DMS153 (cell line): ENCODE measurements at places on chromosomes 13 and 19.

DNA sequence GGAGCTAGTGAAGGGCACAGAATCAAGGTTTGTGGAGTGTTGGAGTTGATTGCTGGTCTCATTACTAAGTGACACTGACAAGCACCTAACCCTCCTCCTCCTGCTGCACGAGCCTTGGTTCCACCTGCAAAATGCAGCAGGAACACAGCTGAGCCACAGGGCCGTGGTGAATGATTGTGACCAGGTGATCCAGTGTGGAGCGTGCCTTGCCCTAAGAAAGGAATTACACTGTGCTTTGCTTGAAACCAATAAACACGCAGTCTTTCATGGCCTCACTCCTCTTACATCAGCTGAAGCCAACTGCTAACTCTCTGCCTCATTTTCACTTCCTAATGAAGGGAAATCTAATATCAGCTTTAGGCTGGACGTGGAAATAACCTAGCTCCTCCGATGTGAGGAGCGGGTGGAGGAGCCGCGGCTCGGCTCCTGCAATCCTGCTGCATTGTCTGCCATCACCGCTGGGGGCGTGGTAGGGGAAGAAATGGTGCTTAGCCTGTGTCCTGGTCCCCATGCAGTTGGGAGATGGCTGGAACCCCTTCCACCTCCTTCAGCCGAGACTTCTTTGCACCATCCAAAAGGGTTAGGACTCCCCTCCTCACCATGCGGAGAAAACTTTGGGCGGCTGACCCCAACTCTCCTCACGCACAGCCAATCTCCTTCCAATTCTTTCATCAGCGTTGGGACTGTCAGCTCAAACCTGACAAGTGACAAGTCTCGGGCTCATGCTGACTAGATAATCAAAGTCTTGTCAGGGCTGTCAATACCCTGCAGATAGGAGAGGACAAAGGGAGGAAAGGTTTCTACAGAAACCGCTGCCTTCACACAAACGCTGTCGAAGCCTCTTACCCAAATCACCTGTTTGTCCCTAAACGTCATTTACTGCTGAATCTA, 427.9 kb downstream of the ZNF536 start:
- no peak for DNase-seq

GRCh38 chr13:45604892-45605291, 10.6 kb downstream of the ERICH6B start:
- DNase-seq: no peak

GRCh38 chr13:62502588-62502987, 1086.9 kb upstream of the PCDH20 start:
- no peak for DNase-seq

- no peak for DNase-seq
Observed at GRCh38 chr13:98909016-98909415, 68.8 kb downstream of the DOCK9 start.

GRCh38 chr19:15680478-15681322, 7.8 kb downstream of the CYP4F12 start:
- no peak for DNase-seq

GRCh38 chr13:23705583-23705982, 135.4 kb downstream of the TNFRSF19 start:
- DNase-seq: no peak

GRCh38 chr13:50198508-50198907, 183.3 kb downstream of the KCNRG start:
- no peak for DNase-seq

- DNase-seq: no peak
Observed at GRCh38 chr19:41997121-41997850, 3.3 kb upstream of the ATP1A3 start.

DNA sequence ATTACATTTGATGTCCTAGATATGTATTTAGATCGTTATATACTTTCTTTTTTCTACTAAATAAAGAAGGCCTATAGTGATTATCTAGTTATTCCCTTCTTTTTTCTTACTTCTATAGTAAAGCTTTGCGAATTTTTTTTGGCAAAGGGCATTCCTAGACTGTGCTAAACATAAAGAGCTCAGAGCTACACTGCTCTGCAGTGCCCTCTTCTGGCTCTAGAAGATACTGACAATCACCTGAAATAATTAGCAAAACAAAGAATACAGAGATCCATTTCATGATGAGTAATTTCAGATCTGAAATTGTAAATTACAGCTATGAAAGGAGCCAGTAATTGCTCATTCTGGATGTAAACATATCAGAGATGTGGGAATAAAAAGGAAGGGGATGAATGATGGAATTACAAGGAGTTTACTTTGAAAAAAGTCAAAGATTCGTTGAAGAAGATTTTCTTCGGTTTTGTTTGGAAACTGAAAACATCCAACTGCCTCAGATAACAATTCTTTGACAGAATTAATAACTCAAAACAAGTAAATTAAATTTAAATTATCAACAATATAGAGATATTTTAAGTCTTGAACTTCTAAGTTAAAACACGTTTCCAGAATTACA, 288.5 kb downstream of the NALCN start:
- no peak for DNase-seq

GRCh38 chr13:104006625-104007075, 940.4 kb upstream of the SLC10A2 start:
- no peak for DNase-seq

DNA sequence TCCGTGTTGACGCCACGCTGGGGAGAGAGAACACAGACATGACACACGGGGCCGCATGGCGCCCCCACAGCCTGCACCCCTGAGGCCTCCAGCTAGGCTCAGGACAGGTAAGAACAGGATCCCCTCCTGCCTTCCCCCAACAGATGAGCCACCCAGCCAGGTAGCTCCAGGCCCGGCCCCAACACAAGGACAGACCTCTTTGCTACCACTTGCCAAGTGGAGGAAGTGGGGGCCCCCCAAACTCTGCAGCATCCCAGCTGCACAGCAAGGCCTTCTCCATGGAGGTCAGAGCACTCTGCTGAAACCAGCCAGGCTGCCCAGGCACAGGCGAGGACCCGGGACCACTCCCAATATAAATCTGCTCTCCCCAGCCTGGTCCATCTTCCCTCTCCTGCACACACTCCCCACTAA, 31.5 kb downstream of the PEPD start:
- DNase-seq: no peak

DNA sequence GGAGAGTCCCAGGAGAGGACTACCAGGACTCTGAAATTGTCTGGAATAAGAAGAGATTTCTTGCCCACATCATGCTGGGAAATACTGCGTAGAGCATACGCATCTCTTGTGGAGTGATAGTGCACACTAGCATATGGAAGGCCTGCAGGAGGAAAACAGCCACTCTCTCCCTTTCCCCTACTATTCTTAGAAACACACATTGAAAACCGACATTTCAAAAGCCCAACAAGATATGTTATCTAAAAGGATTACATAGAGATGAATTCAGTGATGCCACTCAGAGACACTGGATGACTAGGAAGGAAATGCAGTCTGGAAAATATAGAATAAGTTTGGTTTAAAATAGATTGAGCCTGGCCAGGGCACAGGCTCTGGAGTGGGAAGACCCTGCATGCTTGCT, 388.7 kb upstream of the NBEA start:
- DNase-seq: no peak

DNA sequence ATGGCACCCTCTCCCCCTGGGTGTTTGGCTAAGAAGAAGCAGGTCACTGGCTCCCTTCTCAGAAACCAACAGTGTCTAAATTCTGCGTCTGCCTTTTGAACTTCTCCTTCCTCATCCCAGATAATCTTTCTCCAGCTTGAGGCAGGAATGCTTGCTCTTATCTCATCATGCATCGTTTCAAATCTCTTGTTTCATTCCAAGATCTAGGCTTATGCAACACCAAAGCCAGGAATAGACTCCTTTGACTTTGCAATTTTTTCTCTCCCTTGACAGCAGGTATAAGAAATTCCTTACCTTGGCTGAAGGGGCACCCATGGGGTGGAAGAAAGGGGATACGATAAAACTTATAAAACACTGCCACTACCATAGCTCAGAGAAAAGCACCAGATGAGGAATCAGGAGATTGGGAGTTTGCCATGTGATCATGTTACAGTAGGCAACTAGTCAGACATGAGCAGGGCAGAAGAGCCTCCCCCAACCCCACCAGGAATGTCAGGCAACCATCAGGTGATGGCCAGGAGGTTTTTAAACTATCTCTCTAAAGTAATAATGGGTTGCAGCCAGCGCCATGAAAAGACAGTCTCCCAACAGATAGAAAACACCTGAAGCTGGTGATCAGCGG, 498.9 kb downstream of the KLF12 start:
- no peak for DNase-seq
